Activated B cell treated with CpG ODN at 0.5 μM for 24 hours (primary cell): ENCODE measurements at places on chromosomes 3 and 15. TPM values are rescaled to one million over a fixed set of nuclear protein-coding genes. Genes with fewer than 3 reads are reported as not detected.

DNA sequence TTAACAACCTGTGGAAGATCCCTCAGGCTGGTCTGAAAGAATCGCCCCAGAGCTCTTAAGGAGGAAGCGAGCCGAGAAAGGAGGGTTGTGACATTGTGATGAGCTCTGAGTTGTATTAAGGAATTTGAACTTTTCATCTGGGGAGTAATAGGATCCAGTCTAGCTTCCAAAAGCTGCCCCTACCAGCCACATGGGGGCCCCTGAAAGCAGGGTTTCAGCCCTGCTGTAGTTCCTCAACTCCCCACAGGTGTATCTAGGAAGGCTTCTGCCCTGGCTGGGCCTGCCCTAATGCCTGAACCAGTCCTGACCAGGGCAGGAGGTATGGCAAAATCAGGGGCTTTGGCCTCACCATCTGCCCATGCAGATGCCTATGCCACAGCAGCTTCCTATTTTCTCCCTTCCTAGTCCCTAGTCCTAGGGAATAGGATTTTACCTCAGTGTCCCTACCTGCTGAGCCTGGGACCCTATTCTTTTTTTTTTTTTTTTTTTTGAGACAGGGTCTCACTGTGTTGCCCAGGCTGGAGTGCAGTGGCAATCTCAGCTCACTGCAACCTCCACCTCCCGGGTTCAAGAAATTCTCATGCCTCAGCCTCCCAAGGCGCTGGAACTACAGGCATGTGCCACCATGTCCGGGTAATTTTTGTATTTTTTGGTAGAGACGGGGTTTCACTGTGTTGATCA, 5.0 kb upstream of the AP3S2 start:
- H3K27me3 ChIP-seq, result peaks cover 3% of the 10 kb centered on the region
- peaks cover 7% of the 10 kb centered on the region for H3K36me3 ChIP-seq
- DNase-seq, result peak; percentile 25
- peaks cover 6% of the 10 kb centered on the region for H3K4me1 ChIP-seq

DNA sequence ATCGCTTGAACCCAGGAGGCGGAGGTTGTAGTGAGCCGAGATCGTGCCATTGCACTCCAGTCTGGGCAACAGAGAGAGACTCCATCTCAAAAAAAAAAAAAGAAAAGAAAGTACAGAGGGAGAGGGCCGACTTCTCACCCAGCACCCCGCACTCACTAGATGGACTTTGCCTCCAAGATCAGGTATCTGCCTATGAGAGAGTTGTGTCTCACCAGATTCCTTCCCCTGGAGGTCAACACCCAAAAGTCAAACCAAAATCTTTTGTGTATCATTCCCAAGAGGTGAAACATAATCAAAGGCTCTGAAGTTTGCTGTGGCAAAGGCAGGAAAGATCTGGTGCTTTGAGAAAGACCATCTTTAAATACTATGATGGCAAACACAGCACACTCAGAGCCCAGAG, 51.2 kb downstream of the HMCES start:
- peaks cover 11% of the 10 kb centered on the region for H3K4me1 ChIP-seq
- no peak overlapping the region for H3K4me3 ChIP-seq
- peaks cover 11% of the 10 kb centered on the region for H3K27me3 ChIP-seq
- DNase-seq, result no peak
- H3K27ac ChIP-seq, result no peak overlapping the region

- peaks cover 78% of the 10 kb centered on the region for H3K4me1 ChIP-seq
- peaks cover 34% of the 10 kb centered on the region for H3K36me3 ChIP-seq
- no peaks in the 10 kb centered on the region for H3K27me3 ChIP-seq
- no peak overlapping the region for H3K4me3 ChIP-seq
- no peak for DNase-seq
These were observed 73.5 kb downstream of the TBL1XR1 start for GRCh38 chr3:177123822-177124221.

- H3K4me1 ChIP-seq, result peaks cover 42% of the 10 kb centered on the region
- H3K36me3 ChIP-seq, result peaks cover 30% of the 10 kb centered on the region
- H3K4me3 ChIP-seq, result peak overlapping the region; percentile 94
- H3K27me3 ChIP-seq, result no peaks in the 10 kb centered on the region
- DNase-seq, result no peak
These were observed 1.0 kb downstream of the C3orf38 start for GRCh38 chr3:88150806-88151205.

DNA sequence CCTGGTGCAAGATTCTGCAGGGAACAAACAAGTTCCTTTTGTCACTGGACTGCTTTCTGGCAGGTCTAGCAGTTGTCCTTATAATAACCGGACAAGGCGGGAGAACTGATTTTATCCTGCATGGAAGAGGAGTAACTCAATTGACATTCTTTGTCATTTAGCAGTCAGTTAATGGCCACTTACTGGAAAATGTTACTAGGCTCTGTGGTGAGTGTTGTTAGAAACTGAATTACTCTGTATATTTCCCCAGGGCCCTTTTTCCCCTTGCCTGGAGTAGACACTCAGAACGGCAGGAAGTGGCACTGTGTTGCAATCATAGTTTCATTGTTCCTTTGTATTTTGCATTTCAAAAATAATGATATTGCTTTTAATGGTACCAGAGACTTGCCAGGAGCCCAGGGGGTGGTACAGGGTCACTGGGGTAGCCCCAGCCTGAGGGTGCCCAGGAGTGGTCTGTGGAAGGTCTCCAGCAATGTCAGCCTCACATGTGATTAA, 318.6 kb upstream of the LRRFIP2 start:
- DNase-seq, result no peak
- H3K27ac ChIP-seq, result no peak overlapping the region
- no peaks in the 10 kb centered on the region for H3K36me3 ChIP-seq

DNA sequence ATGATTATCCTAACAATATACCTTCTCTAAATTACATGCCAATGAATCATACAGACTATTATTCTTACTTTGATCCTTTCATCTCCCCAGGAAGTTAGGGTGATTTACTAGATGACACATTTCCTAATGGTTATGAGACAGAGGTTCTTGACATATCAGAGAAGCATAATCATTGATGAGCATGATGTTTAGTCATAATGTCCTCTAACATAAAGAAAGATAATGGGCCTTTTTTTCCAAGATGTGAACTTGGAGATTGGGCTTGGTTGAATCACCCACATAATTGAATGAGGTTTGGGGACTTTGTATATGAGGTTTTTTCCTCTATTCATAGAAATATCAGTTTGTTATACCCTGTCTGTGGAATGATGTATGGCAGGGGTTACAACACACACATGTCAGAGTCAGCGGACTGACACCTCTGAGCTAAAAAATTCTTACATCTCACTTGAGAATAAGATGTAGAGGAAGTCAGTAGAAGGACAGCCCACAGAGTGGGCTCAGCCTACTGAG, 69.7 kb upstream of the DCBLD2 start:
- no peaks in the 10 kb centered on the region for H3K27me3 ChIP-seq
- no peak overlapping the region for H3K4me3 ChIP-seq
- H3K4me1 ChIP-seq, result no peaks in the 10 kb centered on the region

DNA sequence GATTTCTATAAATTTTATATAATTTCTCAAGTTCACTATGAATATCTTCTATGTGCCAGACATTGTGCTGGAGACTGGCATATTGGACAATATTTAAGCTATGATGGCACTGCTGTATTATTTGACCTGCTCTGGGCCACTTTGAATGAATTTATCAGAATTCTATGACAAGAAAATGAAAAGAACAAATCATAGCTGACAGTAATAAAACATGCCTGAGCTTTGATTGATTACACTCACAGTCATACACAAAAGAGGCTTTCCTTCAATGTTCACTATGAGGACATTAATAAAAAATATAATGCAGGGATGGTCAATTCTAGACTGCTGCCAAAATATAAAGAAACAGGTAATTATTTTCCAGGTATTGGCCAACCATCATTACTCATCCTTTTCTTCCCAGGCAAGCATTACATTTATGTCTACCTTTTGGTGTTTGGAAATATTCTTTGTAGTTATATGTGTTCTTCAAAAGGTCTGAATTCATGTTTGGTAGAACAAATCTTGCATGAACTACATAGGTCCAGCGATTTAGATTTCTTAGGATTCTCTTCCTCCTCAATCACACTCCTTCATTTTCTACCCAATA, 81.0 kb upstream of the ALCAM start:
- DNase-seq, result no peak
- no peaks in the 10 kb centered on the region for H3K4me1 ChIP-seq
- no peak overlapping the region for H3K27ac ChIP-seq
- H3K36me3 ChIP-seq, result no peaks in the 10 kb centered on the region
- H3K27me3 ChIP-seq, result no peaks in the 10 kb centered on the region

DNA sequence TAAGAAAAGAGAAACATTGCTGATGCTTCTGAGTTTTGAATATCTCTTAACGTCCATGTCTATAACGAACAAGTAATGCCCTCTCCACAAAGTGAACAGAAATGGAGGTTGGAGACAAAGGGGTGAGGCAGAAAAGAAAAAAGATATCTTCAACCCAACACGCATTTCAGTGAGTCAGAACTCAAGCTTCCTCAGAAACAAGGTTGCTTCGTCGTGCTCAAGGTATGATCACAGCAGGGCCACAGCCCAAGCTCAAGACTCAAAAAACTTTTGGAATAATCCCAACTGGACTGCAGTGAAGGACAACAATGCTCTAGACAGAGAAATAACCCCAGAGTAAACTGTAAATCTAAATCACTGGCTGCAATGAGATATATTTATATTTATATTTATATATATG, 18.9 kb downstream of the WNT5A start:
- peaks cover 9% of the 10 kb centered on the region for H3K27me3 ChIP-seq
- H3K36me3 ChIP-seq, result no peaks in the 10 kb centered on the region

DNA sequence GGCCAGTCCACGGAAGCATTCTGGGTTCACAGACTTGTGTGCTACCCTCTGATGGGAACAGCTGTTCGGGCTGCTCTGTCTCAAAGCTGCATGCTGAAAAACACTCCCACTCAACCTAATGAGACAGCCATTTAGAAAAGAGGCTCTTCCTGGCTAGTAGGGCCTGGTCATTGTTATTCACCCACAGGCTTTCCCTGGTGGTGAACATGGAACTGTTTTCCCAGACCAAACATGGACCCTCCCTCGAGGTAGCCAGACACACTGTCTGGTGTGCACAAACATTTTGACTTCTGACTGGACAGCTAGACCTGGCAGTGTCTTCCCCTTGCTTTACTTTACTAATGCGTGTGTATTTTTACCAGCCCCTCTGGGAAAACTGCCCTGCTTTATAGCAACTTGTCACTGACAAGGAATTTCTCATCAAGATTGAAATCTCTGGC, 39.0 kb downstream of the MECOM start:
- no peak for DNase-seq
- H3K27ac ChIP-seq, result no peak overlapping the region
- no peak overlapping the region for H3K4me3 ChIP-seq
- H3K36me3 ChIP-seq, result no peaks in the 10 kb centered on the region
- no peaks in the 10 kb centered on the region for H3K4me1 ChIP-seq

DNA sequence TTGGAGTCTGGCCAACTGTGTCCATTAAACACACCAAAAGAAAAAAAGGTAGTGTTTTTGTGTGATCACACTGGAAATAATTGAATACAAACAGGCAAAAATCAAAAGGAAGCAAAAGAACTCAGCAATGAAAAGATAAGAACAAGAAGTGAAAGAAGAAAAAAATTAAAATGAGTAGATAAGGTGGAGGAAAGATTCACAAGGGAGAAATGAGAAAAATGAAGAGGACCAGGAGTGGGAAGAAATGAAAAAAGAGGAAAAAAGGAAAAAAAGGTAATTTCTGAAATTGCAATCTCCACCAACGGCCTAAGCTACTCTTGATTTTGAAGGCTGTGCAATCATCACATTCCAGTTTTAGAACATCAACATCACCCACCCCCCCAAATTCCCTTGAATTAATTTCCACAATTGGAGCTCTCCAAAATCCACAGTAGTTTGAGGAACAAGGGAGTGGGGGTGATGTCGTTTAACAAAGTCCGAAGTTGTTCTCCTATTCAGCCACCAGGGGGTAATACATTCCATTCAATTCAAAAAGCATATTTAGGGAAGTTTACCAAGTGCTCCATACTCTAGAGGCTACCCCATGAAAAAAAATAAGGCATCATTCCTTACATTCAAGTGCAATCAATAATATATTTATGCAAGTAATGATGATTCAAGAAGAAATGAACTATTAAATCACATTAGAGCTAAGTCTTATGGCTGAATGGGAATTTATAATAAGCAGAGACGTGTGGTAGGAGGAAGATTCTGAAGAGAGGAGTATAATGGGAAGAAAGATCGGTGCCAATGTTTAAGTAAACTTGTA, 37.4 kb downstream of the ZNF860 start:
- H3K27me3 ChIP-seq, result no peaks in the 10 kb centered on the region
- no peak overlapping the region for H3K27ac ChIP-seq
- no peak overlapping the region for H3K4me3 ChIP-seq
- peaks cover 2% of the 10 kb centered on the region for H3K36me3 ChIP-seq
- no peak for DNase-seq
- peaks cover 12% of the 10 kb centered on the region for H3K4me1 ChIP-seq

DNA sequence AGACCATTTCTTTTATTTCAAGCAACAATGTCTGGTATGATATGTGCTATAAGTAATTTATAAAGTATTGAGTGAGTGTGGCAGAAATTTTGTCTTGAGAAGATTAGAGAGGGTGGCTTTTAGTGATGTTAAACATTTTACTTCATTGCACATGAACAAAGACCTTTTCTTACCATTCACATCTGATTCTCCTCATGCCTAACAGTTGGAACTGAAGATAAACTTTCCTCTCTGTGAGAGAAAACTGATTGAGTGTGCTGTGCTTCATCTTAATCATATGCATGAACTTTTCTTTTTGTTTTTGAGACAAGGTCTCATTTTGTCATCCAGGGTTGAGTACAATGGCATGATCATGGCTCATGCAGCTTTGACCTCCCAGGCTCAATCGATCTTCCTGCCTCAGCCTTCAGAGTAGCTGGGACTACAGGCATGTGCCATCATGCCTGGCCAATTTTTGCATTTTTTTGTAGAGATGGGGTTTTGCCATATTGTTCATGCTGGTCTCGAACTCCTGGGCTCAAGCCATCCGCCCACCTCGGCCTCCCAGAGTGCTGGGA, 377.7 kb upstream of the GOLIM4 start:
- H3K27ac ChIP-seq, result no peak overlapping the region
- no peak for DNase-seq
- no peaks in the 10 kb centered on the region for H3K36me3 ChIP-seq
- H3K27me3 ChIP-seq, result no peaks in the 10 kb centered on the region

GRCh38 chr3:141178026-141178425, 53.6 kb upstream of the PXYLP1 start:
- no peak overlapping the region for H3K4me3 ChIP-seq
- H3K36me3 ChIP-seq, result no peaks in the 10 kb centered on the region
- no peaks in the 10 kb centered on the region for H3K4me1 ChIP-seq
- H3K27ac ChIP-seq, result no peak overlapping the region

- H3K27me3 ChIP-seq, result peaks cover 7% of the 10 kb centered on the region
- H3K27ac ChIP-seq, result no peak overlapping the region
- H3K36me3 ChIP-seq, result no peaks in the 10 kb centered on the region
- no peak overlapping the region for H3K4me3 ChIP-seq
- DNase-seq, result no peak
- H3K4me1 ChIP-seq, result peaks cover 3% of the 10 kb centered on the region
These were observed 11.2 kb upstream of the ADAMTS7 start for GRCh38 chr15:78822514-78822913.

GRCh38 chr3:158539414-158540014, 31.5 kb upstream of the MLF1 start:
- no peaks in the 10 kb centered on the region for H3K27me3 ChIP-seq
- peaks cover 17% of the 10 kb centered on the region for H3K36me3 ChIP-seq
- H3K4me1 ChIP-seq, result no peaks in the 10 kb centered on the region

The ADAMTS9 gene
- not detected in 2 replicates for total RNA-seq

The CXCR6 gene
- total RNA-seq, result not detected in 2 replicates

The TTC21A gene
- 11.4 and 15.9 TPM in 2 replicates for total RNA-seq

The DHX30 gene
- 71.3 and 77.4 TPM in 2 replicates for total RNA-seq

The CCDC54 gene
- not detected in 2 replicates for total RNA-seq
